HT-29 (cell line): ENCODE measurements at places on chromosomes 3 and 15.

DNA sequence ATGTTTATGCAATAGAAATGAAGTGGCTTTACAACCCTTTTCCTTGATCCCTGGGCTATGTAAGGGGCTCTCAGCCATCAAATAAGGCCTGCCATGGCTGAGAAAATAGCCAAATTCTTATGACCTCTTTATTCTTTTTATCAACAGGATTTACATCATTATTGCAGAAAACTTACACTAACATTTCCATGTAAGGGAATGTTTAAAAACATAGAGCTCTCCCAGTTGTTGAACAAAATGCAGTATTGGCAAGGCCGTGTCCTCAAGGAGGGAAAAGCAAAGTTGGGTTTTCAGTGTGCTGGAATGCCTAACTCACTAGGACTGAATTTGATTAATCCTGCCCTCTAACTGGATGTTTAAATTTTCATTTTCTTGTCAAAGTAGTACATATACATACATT, 22.3 kb downstream of the NR2C2 start:
- no peak for DNase-seq

DNA sequence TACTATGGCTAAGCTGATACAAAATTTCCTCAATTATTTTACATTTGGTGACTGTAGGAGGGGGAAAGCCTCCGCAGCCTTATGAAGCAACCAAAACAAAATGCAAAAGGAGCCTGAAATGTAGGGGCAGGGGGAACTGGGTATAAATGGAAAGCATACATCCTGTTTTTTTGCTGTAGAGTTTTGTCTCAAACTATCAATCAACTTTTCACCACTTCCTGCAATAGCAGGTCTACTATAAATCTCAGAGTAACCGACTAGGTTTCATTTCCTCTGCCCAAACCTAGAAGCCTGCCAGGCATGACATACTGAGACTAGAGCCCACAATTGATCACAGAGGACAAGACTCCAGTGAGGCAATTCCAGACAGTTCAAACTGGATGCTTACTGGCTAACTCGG, 91.3 kb downstream of the SHQ1 start:
- DNase-seq, result no peak

DNA sequence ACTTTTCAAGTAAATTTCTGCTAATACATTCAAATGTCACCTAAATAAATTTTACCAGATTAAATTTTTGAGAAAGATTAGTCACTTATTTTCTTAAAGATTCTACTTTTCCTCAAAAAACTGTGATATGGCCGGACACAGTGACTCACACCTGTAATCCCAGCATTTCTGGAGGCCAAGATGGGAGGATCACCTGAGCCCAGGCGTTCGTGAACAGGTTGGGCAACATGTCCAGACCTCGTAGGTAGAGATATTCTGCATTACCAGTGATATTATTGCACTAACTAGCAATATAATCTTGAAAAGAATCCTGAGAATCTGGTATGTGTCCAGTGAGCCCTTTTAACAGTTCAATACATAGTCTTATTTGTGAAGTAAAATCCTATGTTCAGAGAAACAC, 61.7 kb downstream of the CBLB start:
- no peak for DNase-seq

DNA sequence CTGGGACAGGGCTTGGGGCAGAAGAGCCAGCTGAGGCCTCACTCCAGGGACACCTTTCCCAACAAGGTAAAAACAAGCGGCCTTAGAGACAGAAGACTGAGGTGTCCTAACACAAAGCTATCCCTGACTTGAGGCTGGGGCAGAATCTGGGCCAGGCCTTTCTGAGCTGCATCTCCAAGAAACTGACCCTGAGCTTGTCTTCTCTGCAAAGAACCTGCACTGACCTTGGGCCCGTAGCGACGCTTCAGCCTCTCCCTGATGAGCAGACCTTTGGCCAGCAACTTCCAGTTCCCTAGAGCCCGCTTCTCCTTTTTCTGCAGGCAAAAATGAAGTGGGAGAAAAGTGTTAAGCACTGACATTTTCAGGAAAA, 22.2 kb downstream of the TMEM43 start:
- DNase-seq, result no peak

DNA sequence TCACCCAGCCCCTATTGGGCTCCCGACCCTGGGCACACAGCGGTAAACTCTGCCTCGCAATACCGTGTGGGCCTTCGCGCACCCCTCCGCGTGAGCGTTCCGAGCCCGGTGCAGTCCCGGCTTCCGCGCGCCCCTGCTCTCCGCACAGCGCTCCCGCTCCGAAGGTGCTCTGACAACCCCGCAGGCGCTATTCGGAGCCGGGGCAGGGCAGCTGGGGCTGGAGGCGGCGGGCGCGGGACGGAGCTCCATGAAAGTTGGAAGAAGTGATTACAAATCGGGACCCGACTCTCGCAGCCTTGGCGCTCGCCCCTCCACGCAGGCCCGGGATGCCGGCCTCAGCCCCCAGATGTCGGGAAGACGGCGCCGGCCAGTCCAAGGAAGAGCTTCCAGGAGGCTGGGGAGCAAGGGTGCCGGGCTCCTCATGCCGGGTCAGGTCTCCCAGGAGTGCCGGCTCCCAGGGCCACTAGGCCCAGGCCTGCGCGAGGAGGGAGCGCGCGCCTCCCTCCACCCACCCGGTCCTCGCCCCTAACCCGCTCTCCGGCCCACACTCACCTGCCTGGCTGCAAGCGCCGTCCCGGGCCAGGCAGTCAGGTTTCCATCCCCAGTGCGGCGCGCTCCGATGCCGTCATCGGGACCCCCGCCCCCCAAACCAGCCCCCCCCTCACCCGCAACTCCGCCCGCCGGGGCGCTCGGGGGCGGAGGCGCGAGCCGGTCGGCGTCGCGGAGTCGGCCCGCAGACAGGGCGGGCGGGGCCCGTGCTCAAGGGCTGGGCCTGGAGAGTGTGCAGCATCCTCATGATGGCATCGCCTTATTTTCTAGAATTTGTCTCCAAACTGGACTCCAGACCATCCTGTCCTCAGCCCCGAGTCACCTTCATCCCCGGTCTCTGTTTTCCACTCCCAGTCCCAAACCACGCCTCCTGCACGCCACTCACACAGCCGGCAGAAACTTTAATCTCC, at the start of gene KIF7:
Gene KIF7, minus strand, starts transcription at position 621 of the 959 bp plus-strand sequence. CDS start 2,537 bp downstream, outside the sequence.
- DNase-seq, result no peak

DNA sequence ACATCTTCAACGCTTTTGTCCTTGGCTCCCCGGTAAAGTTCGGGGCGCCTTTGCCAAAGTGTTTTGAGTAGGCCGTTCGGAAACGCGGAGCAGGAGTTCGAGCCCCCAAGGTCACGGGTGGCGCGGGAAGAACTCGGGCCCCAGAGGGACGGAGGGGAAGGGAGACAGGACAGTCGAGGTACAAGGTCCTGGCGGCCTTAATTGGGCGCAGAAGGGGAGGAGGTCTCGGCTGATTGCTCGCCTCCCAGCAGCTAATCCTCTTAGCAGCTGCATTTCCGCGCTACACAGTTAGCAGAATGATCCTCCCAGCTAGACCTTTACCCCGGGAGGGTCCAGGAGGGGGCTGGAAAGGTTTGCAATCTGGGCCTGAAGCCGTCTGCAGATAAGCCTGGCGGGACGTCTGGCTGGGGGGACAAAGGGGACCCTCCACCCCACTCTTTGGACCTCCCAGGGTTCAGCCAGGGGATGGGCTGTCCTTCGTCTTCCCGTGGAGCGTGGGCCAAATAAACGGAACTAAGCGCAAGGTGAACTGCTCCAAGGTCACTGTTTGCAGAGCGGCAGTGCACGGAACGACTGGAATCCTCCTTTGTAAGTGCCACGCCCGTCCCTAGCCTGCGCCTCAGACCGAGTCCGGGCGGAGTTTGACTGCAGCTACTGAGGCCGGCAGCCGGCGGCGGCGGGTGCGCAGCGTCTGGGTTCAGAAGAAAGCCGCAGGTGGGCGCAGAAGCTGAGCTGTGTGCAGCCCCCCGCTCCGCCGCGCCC, 7.2 kb downstream of the EOMES start:
- peak; percentile 12 for DNase-seq

GRCh38 chr3:156620260-156620659, 54.1 kb upstream of the TIPARP start:
- DNase-seq, result peak; percentile 21

GRCh38 chr3:41881233-41881821, 80.6 kb downstream of the ULK4 start:
- peak; percentile 41 for DNase-seq

GRCh38 chr3:50316657-50317242, 5.8 kb downstream of the HYAL2 start:
- peak; percentile 91 for DNase-seq

DNA sequence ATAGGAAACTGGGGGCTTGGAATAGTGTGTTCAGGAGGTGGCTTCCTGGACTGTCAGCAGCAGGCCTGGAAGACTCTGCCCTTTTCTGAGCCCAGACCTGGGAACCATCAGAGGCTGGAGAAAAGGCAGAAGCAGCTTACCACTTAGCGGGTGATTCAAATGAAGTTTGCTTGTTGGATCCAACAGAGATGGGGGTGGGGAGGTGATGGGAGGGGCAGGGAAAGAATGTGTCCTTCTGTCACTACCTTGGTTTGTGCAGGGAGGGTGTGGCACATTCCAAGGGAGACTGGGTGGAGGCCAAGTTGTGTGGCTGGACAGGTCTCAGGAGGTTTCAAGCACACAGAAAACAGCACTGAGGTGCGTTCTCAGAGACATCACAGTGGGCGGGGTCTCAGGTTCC, 58.8 kb downstream of the TRAK1 start:
- peak; percentile 76 for DNase-seq

DNA sequence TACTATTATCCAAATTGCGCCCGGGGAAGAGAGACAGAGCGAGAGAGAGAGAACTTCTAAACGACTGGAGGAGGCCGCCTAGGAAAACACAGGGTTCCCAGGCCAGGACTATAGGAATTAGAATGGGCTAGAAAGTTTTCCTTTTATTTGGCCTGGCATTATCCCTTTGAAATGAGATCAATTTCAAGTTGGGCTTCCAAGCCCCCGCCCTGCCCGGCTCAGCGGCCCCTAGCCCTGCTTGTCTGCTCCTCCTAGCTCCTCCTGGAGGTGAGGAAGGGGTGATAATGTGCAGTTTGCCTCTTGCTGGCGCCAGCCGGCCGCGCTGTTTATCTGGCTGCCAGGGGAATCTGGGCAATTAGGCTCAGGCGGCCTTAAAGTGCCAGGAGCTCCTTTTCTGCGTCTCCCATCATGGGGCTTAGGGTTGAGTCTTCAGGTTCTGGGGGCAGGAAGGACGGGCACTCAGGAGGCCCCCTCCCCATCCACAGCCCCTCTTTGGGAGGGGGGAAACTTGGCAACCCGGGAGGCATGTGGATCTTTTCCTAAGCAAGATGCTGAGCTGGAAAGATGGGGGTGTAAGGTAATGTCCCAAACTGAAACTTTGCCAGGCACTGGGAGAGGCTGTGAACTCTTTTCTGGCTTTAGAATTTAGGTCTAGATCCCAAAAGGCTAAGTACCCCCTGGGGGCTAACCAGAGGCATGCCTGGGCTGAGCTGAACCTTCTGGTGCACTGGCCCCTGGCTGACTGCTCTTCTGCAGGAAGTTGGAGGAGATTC, 5.5 kb downstream of the SMAD6 start:
- no peak for DNase-seq
